ENCODE measurements at places on chromosomes 16 and 17. TPM values are rescaled to one million over a fixed set of nuclear protein-coding genes. Genes with fewer than 3 reads are reported as not detected.

DNA sequence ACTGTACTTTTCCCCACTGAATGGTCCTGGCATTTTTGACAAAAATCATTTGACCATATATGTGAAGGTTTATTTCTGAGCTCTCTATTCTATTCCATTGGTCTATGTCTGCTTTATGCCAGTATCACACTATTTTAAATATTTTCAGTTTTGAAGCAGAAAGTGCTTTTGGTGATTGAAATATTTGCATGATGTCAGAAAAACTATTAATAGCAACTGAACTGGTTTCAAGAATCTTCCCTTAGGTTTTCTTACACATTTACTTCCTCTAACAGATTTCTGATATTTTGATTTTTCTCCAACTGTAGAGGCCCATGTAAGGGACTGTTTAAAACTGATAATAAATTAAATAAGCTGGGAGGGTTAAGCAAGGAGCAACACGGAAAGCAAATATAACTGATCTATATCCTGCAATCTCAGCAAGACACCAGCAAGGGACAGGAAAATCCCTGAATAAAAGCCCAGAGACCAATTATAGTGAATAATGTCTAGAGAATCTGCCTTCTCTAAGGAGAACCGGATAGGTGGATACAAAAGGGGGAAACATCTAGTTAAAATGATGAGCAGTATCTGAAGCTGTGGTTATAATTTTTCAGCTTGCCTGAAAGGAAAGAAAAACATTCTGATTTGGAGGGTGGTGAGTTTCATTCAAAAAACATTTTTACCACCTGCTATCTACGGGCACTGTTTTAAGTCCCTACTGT, 80.9 kb upstream of the STAC2 start:
- DNase-seq: peak; percentile 65

GRCh38 chr17:60356940-60357339, 35.0 kb downstream of the USP32 start:
- DNase-seq: peak; percentile 17

Gene HIGD1B
- total RNA-seq: not detected

DNA sequence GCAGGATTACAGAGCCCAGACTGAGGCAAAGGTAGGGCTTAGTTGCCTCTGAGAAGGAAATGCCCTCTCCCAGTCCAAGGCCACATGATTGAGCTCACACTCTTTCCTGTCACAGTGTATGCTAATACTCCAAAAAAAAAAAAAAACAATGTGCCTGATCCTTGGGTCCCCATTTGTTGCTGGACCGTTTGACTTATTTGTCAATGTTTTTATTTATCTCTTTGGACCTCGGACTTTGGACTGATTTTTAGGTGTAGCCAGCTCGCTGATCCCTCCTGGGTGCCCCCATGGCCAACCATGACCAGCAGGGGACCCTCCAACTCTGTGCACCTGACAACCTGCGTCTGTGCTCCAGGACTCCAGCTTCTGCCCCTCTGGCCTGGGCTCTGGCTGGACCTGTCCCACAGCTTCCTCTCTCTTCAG, 622 bp upstream of the CCL16 start:
- no peak for DNase-seq

GRCh38 chr17:8117980-8118768, at the start of gene ALOXE3:
Gene ALOXE3 (minus strand): TSS chr17:8118514. CDS start chr17:8117990, 524 bp downstream.
- peak; percentile 92 for DNase-seq

DNA sequence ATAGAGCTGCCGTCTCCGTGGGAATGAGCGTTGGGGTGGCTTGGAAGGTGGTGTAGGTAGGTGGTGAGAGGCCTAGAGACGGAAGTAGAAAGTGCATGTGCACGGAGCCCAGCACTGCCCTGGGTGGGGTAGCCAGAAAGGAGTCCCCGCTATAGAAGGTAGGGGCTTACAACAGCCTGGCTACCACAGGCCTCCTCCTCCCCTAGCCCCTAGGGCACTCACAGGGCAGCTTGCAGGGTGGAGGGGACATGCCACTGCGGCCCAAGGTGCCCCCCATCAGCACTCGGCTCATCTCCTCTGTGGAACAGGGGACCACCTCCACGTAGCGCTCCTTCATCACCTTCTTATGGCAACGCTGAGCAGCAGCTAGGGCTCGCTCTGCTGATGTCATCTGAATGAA, 5.0 kb downstream of the ESRP2 start:
- DNase-seq: no peak

DNA sequence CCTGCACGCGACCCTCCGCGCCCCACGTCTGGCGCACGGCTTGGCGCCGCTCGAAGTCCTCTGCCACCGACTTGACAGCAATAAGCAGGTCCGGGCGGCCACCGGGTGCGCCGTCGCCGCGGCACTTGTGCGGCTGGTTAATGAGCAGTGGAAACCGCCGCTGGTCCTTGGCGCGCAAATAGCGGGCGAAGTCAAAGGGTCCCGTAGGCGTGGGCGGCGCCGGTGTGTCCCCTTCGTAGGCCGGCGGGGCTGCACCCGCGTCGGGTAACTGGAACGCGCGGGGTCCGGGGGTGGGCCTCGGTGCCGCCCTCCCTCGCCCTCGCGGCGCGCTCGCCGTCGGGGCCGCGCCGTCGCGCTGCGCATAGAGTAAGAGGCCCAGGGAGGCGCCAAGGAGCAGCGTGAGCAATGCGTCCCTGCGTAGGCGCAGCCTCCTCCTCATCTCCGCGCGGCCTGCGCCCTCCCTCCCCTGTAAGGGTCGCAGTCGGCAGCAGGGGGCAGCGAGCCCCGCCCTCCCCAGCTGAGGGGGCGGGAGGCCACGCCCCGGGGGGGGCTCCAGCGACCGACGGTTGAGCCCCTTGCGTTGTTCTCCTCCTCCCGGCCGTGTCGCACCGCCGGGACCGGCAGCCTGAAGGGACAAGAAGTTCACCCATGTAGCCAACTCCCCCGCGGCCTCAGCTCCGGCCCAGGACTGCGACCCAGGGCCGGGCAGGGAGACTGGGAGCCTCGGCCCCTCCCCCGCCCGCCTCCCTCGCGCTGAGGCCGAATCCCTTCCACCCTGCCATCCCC, 558 bp downstream of the B3GNT9 start:
- peak; percentile 90 for DNase-seq

- peak; percentile 87 for DNase-seq
Measured at GRCh38 chr17:64635647-64636305, 26.3 kb downstream of the SMURF2 start.

GRCh38 chr16:20308801-20309590, 18.3 kb downstream of the GP2 start:
- DNase-seq: no peak

DNA sequence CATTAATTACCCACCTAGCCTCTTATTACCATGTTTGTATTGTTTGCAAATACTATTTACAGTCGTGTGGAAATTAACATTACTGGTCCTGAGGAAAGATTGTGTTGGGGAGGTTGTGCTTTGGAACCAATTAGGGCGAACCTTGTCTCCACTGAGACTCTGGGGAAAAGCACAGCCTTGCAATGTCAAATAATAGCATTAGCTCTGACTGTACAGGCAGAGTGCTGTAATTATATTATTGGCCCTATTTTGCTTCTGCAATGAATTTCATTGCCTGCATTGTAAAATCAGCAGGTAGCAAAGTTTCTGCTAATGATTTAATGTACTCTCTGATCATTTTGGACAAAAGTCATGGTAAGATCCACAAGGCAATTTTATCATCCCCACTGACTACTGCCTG, 97.0 kb downstream of the WWOX start:
- no peak for DNase-seq

Gene KRT40
- total RNA-seq: not detected

Gene METTL23
- total RNA-seq: 22.5 TPM

DNA sequence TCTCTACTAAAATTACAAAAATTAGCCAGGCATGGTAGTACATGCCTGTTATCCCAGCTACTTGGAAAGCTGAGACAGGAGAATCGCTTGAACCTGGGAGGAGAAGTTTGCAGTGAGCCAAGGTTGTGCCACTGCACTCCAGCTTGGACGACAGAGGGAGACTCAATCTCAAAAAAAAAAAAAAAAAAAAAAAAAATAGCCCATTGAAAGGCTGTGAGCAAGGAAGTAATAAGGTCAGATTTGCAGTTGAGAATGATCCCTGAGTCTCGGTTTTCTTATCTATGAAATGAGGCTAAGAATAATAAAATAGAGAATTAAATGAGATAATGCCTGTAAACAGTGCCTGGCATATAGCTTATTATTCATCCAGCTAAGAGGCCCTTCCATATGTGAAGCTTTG, 1.3 kb upstream of the PDK2 start:
- DNase-seq: no peak

Gene SPAG5
- 14.0 TPM for total RNA-seq

DNA sequence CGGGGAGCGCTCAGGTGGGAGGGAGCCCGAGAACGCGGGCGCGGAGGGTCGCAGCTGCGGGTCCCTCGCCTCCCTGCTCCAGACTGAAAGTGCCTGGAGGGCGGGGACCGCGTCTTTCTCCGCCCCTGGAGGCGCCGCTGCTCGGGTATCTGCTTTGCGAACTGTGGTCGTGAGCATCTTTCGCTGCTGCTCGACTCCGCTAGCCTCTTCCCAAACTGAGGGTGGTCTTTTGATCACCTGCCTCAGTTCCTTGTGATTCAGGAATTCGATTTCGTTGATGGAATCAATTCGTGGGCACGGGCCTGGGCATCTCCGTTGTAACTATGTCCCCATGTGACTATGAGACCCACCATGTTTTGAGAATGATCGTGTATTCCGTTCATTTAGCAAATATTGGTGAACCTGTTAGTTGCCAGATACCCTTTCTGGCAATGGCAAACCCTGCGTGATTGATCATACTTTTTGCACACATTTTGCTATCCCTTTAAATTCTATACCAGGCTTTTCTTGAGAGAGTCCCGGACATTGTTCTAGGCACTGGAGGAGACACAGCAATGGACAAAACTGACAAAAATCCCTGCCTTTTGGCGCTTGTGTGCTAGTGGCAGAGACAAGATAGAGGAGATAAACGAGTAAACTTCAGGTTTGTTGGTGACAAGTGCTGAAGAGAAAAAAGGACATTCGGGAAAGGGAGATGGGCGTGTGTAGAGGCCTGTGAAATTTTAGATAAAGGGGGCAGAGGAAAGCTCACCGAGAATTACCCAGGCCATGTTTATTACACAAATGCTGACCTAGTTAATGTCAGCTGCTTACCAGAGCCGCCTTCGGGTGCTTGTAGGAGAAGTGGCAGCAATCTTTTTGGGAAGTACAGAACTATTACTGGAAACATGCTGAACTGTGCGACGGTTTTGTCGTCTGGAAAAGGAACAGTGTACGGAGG, 948 bp downstream of the UTP18 start:
- DNase-seq: peak; percentile 48

DNA sequence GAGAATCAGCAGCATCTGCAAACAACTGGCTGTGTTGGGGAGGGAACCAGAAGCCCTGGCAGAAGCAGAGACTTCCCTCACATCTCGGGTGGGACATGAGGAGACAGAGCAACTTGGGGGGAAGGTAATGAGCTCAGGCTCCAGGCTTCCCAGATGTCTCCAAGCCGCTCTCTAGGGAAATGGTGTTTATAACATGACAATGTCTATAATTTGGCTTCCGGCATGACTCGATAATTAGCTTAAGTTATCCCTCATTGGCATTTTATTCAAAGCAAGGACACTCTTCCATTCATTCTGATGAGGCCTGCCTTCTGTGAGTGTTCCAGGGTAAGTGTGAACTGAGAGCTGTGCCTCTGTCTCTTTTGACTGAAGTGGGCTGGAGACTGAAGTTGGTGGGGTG, 14.7 kb upstream of the MLLT6 start:
- no peak for DNase-seq

Gene PSMD7
- total RNA-seq: 82.9 TPM

GRCh38 chr17:15483431-15483830, 16.0 kb upstream of the CDRT4 start:
- DNase-seq: no peak

Gene CTRL
- not detected for total RNA-seq

DNA sequence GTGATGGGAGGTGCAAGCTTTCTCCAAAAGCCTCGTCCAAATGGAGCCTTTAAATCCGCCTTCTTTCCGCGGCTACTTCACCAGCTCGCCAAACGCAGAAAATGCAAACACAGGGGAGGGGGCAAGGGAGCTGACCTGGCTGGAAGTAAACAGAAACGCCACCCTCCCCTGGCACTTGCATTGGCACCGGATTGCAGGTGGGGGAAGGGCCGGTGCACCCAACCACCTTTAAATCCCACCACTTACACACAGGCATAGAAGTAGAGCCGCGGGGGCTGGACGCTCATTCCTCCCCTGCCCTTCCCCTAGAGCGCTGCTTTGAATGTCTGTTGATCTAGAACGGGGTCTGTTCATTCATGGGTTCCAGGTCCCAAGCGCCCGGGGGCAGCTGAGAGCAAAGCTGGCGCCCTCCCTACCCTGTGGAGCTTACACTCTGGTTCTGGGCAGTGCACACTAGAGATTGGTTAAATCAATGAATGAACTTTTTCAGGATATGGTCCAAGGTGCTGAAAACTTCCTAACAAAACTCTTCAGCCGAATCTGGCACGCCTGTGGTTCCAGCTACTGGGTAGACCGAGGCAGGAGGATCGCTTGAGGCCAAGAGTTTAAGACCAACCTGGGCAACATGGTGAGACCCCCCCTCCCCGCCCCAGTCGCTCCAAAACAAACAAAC, 920 bp upstream of the ZCCHC14 start:
- DNase-seq: peak; percentile 61

DNA sequence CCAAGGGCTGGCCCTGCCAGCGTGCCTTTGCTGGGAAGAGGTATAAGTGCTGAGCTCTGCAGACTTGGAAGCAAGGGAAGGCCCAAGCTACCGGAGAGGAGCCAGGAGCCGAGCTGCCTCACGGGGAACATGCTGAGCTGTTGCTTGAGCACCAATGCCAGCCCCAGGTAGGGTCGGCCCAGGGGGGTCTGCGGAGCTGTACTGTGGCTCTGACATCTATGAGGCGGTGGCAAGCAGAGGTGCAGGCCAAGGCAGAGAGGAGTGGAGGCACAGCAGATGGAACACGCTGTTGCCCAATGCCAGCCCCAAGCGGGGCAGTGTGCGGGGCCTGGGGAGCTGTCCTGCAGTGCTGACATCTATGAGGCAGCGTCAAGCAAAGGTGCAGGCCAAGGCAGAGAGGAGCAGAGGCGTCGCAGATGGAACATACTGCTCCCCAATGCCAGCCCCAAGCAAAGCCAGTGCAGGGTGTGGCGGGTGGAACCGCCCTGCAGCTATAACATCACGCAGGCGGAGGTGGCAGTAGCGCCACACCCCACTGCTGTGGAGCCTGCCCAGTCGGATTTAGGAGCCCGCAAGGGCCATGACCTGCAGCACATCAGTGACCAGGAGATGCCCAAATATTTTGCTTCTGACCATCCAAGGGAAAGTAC, 10.0 kb downstream of the GGA2 start:
- no peak for DNase-seq

Gene TBC1D3D
- total RNA-seq: not detected

DNA sequence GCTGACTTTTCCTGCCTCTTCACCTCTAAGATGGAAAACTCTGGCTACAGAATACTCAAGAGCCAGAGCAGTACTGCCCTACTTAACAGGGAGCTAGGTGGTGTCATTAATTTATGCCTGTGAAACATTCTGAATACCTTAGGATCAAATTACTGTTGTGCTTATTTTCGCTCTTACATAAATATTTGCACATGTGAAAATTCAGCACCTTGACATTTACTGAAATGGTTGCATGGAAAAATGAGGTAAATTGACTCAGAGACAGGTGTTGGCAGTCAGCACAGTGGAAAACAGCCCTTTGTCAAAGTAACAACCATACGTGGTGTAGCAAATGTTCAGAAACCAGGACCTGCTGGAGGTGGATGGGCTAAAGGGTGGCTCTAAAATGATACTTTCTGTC, 193.6 kb downstream of the CDH8 start:
- no peak for DNase-seq

- no peak for DNase-seq
Measured at GRCh38 chr17:46135879-46136563, 57.2 kb downstream of the KANSL1 start.

Gene SETD1A
- 2.3 TPM for total RNA-seq

Gene TOP2A
- total RNA-seq: 71.4 TPM

- DNase-seq: no peak
Measured at GRCh38 chr16:89369266-89369895, 121.0 kb downstream of the ANKRD11 start.

Gene CLEC10A
- not detected for total RNA-seq

Measured in GM23248 (cell line).